ENCODE measurements at places on chromosomes 6 and 20.

DNA sequence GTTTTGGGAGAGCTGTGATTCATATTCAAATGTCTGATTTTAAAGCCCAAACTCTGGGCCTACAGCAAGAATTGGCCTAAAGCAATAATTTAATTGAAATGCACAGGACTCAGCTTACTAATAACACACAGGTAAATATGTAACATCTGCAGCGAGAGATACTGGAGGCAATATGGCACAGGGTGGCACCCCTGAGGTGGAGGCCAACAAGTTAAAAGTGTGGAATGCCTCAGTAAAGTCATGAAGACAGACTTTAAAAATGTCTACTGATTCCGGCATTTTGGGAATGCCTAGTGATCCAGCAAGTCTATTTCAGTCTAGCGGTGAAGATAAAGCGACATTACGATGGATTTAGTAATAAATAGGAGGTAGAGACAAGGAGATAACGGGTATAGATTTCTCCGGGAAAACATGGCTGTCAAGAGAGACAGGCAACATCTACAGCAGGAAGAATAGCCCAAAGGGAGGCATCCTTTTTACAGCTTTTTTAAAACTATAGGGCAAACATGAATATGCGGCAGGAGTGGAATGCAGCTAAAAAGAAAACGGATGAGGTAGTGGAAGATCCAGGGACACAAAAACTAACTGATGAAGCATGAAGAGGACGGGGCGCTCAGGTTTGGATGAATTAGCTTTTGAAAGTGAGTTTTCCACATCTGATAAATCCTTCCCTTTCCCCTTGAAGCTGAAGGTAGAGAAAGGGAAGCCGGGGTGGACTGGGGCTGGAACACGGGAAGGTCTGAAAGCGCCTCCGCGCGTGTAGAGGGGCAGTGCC lies 1.2 kb downstream of the NANP start:
- DNase-seq, result no peak
- no peaks in the 10 kb centered on the region for H3K36me3 ChIP-seq
- peak overlapping the region; percentile 93 for H3K27ac ChIP-seq
- no peaks in the 10 kb centered on the region for H3K27me3 ChIP-seq
- peak overlapping the region; percentile 98 for H3K4me3 ChIP-seq
- H3K4me1 ChIP-seq, result peaks cover 23% of the 10 kb centered on the region

GRCh38 chr6:96032661-96033060 lies 16.9 kb downstream of the FUT9 start:
- H3K36me3 ChIP-seq, result no peaks in the 10 kb centered on the region
- no peak overlapping the region for H3K27ac ChIP-seq
- no peaks in the 10 kb centered on the region for H3K27me3 ChIP-seq
- no peak overlapping the region for H3K4me3 ChIP-seq
- no peaks in the 10 kb centered on the region for H3K4me1 ChIP-seq
- DNase-seq, result no peak

DNA sequence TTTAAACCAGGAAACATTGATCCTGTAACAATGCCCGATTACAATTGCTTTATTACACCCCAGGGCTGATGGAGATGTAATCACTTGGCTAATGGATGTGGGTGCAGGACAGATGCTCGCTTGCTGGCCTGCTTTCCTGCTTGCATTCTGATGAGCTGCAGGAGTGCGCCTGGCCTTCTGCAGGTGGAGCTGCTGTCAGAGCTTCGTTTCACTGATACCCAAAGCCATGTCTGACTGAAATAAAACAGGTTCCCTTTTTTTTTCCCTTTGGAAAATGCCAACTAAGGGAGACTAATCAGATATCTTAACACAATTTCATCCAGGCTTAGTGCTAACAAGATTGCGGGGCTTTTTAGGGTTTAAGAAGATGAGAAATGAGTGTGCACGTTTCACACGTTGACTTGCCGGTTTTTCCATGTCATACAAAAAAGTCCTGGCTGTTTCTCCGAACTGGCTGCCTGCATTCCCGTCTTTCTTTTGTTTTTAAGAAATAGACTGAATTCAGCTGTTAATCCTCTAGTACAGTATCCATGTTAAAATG lies 60.7 kb downstream of the VAPB start:
- no peak for DNase-seq
- H3K27me3 ChIP-seq, result no peaks in the 10 kb centered on the region
- H3K4me3 ChIP-seq, result no peak overlapping the region
- no peak overlapping the region for H3K27ac ChIP-seq

DNA sequence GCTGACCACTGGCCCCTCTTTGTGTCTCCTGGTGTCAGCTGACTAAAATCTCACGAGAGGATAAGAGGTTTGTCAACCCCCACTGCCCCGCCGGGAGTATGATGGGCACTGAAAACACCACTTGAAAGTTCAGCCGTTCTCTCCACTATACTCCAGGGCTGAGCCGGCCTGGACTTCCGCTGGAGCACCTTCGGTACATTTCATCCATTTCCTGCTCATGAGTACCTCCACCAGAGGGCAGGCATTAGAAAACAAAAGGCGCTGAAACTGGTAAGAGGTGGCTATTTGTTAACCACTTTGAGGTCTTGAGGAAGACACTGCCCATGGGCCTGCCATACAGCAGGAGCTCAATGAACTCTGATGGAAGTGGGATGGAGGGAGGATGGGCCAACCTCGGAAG lies 17.9 kb upstream of the ANKRD60 start:
- no peaks in the 10 kb centered on the region for H3K4me1 ChIP-seq
- peaks cover 60% of the 10 kb centered on the region for H3K36me3 ChIP-seq
- H3K4me3 ChIP-seq, result no peak overlapping the region
- H3K27me3 ChIP-seq, result no peaks in the 10 kb centered on the region

DNA sequence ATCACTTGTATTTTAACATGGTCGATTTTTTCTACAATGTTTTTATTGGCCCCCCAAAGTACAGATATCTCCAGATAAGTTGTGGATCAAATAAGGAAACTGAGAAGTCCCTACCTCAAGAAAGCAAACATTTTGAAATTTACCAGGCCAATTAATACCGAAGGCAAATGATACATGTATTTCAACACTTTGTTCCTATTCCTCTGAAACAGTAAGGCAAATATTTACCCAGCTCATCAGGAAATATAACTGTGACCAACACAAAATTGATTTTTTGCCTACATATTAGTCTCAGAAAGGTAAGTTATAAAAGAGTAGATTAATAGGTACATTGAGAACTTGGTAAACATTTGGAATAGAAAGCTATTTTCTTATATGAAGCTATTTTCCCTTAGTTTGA lies 51.3 kb upstream of the ADGRF5 start:
- no peak overlapping the region for H3K4me3 ChIP-seq
- H3K4me1 ChIP-seq, result no peaks in the 10 kb centered on the region
- no peak for DNase-seq

- no peak overlapping the region for H3K27ac ChIP-seq
- H3K4me3 ChIP-seq, result no peak overlapping the region
- peaks cover 30% of the 10 kb centered on the region for H3K36me3 ChIP-seq
- DNase-seq, result no peak
- H3K4me1 ChIP-seq, result peaks cover 22% of the 10 kb centered on the region
- no peaks in the 10 kb centered on the region for H3K27me3 ChIP-seq
Measured at GRCh38 chr6:44132476-44132875, 5.1 kb downstream of the TMEM63B start.

DNA sequence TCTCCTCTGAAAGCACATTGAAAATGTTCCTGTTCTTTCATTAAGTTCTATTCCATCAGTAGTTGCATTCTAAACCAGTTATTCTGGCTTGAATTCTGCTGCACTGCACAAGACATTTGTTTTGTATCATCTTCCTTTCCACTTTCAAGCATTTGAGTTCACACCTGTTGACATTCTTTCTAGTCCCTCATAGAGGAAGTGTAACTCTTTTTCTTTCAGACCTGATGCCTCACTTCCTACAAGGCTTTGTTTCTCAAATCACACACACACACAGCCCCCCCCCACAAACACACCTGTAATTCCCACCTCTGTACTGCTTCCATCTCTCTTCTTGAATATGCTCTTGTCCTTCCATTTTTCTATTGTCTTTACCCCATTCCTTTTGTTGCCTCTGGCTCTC lies 50.9 kb downstream of the CCN2 start:
- no peak for DNase-seq
- H3K4me3 ChIP-seq, result no peak overlapping the region
- no peaks in the 10 kb centered on the region for H3K4me1 ChIP-seq
- no peaks in the 10 kb centered on the region for H3K27me3 ChIP-seq
- no peaks in the 10 kb centered on the region for H3K36me3 ChIP-seq
- H3K27ac ChIP-seq, result no peak overlapping the region

- peaks cover 14% of the 10 kb centered on the region for H3K4me1 ChIP-seq
- no peaks in the 10 kb centered on the region for H3K36me3 ChIP-seq
Measured at GRCh38 chr6:136823128-136823660, 802 bp downstream of the PEX7 start.

DNA sequence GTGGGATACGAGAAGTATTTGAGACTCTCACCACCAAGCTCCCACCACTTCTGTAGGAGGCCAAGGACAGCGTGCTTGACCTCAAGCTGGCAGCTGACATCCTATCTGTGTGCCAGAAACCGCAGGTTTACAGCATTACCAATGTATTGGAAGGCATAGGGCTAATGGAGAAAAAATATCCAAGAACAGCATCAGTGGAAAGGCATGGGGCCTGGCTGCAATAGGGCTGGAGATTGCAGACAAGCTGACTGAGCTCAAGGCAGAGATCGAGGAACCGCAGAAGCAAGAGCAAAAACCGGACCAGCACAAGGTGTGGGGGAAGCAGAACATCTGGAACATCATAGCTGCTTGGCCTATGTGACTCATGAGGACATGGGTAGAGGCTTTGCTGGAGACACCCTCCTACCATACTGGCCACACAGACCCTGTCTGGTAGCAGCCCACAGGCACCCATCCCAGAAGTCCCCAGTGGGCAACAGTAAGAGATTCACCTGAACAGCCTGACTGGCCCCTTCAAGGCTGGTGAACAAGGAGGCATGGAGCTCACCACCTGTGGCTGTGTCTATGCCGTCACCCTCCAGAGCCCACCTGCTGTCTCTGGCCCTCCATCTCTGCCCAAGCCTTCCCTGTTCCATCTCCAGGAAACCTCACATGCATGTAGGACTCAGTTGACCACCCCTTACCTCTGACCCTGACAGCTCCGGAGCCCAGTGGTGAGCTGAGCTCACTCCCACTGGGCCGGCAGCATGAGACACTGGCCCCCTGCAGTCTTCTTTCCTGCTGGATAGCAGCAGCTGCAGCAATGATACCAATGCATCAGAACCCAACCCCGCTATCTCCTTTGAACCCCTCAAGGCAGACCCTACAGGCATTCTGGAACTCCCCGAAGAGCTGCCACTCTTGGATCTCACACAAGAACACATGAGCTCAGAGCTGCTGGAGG lies 171.1 kb downstream of the KIF6 start:
- no peaks in the 10 kb centered on the region for H3K36me3 ChIP-seq
- H3K27me3 ChIP-seq, result no peaks in the 10 kb centered on the region
- peaks cover 4% of the 10 kb centered on the region for H3K4me1 ChIP-seq
- no peak overlapping the region for H3K4me3 ChIP-seq
- DNase-seq, result no peak

DNA sequence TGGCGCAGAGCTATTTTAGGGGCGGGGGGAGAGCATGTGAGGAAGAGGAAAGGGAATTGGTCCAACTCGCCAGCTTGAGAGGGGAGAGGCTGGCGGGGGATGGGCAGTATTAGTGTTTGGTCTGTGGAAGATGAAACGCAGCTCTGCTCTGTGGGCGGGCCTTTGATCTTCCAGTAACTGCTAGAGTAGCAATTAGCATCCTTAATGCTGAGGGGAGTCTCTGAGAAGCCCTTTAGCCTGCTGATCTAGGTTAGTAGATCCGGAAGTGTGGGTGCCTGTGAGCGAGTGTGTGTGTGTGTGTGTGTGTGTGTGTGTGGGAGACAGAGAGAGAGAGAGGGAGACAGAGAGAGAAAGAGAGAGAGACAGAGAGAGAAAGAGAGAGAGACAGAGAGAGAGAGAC lies 117.2 kb upstream of the BACH2 start:
- H3K4me1 ChIP-seq, result no peaks in the 10 kb centered on the region
- H3K36me3 ChIP-seq, result no peaks in the 10 kb centered on the region
- no peaks in the 10 kb centered on the region for H3K27me3 ChIP-seq
- no peak for DNase-seq
- H3K4me3 ChIP-seq, result peak overlapping the region; percentile 7

DNA sequence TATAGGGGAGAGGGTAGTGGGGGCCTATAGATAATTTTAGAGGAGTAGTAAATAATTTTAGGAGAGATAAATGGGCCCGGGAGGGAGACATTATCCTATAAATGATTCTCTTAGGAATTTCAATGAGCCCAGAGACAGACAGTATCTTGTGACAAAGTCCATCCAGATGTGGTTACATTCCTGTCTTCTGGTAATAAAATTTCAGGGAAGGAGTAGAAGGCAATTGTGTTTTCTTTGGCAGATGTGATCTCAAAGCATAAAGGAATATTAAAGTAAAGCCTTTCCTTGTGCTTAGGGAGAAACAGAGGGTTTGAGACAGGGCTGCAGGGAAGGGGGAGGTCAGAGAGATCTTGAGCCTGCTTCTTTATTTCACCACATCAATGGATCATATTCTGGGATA lies 979.8 kb upstream of the GJE1 start:
- H3K4me1 ChIP-seq, result peaks cover 7% of the 10 kb centered on the region
- no peaks in the 10 kb centered on the region for H3K36me3 ChIP-seq
- H3K4me3 ChIP-seq, result no peak overlapping the region
- H3K27me3 ChIP-seq, result no peaks in the 10 kb centered on the region
- H3K27ac ChIP-seq, result no peak overlapping the region

- no peak overlapping the region for H3K27ac ChIP-seq
- DNase-seq, result no peak
- H3K4me1 ChIP-seq, result no peaks in the 10 kb centered on the region
- no peaks in the 10 kb centered on the region for H3K36me3 ChIP-seq
Measured at GRCh38 chr6:142740449-142740848, 204.5 kb downstream of the HIVEP2 start.

- H3K4me3 ChIP-seq, result no peak overlapping the region
- no peak for DNase-seq
- H3K27ac ChIP-seq, result peak overlapping the region; percentile 65
- H3K4me1 ChIP-seq, result peaks cover 45% of the 10 kb centered on the region
- no peaks in the 10 kb centered on the region for H3K36me3 ChIP-seq
Measured at GRCh38 chr20:32528905-32529670, 56.0 kb downstream of the NOL4L start.

DNA sequence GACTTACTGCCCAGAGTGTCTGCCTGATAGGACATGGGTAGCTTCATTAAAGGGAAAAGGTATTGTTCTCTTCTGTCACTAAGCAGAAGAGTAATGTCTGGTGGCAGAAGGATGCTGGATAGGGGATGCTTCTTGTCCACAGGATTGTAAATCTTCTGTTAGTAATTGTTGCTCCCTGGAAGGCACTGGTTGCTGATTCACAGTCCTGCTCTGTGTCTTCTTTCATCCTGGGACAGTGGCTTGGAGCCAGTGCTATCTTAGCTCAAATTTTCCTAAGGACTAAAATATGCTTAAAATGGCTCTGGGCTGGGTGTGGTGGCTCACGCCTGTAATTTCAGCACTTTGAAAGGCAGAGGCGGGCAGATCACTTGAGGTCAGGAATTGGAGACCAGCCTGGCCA lies 48.0 kb downstream of the SYTL3 start:
- no peaks in the 10 kb centered on the region for H3K27me3 ChIP-seq
- H3K4me1 ChIP-seq, result no peaks in the 10 kb centered on the region
- DNase-seq, result no peak
- H3K36me3 ChIP-seq, result no peaks in the 10 kb centered on the region

- H3K4me1 ChIP-seq, result no peaks in the 10 kb centered on the region
- H3K4me3 ChIP-seq, result no peak overlapping the region
- DNase-seq, result no peak
- H3K27ac ChIP-seq, result no peak overlapping the region
Measured at GRCh38 chr6:31851485-31851832, 11.2 kb downstream of the NEU1 start.

GRCh38 chr6:159941286-159942113 lies 27.4 kb upstream of the IGF2R start:
- no peaks in the 10 kb centered on the region for H3K36me3 ChIP-seq
- H3K4me3 ChIP-seq, result no peak overlapping the region
- DNase-seq, result no peak
- no peaks in the 10 kb centered on the region for H3K27me3 ChIP-seq
- H3K27ac ChIP-seq, result no peak overlapping the region

GRCh38 chr6:107230024-107230423 lies 114.7 kb upstream of the BEND3 start:
- no peaks in the 10 kb centered on the region for H3K36me3 ChIP-seq
- H3K27ac ChIP-seq, result no peak overlapping the region
- H3K4me3 ChIP-seq, result no peak overlapping the region
- H3K27me3 ChIP-seq, result no peaks in the 10 kb centered on the region
